IPS-NIHi11 (cell line): ENCODE measurements at places on chromosomes 6 and 20.

- DNase-seq, result no peak
Observed at GRCh38 chr6:51007237-51007636, 188.6 kb downstream of the TFAP2B start.

- DNase-seq, result no peak
Observed at GRCh38 chr20:58130581-58130980, 97.9 kb downstream of the ANKRD60 start.

GRCh38 chr20:36917240-36917639 lies 34.3 kb downstream of the SAMHD1 start:
- no peak for DNase-seq

- DNase-seq, result no peak
Observed at GRCh38 chr6:168675375-168675774, 234.4 kb downstream of the SMOC2 start.
